C1 segment of cervical spinal cord (tissue), 14 donors: ENCODE measurements at places on chromosomes 3 and 15.

- DNase-seq, result no peak
Measured at GRCh38 chr3:151837057-151837456, 23.1 kb downstream of the AADAC start.

- no peak for DNase-seq
Measured at GRCh38 chr3:126958638-126959085, 24.3 kb upstream of the PLXNA1 start.

DNA sequence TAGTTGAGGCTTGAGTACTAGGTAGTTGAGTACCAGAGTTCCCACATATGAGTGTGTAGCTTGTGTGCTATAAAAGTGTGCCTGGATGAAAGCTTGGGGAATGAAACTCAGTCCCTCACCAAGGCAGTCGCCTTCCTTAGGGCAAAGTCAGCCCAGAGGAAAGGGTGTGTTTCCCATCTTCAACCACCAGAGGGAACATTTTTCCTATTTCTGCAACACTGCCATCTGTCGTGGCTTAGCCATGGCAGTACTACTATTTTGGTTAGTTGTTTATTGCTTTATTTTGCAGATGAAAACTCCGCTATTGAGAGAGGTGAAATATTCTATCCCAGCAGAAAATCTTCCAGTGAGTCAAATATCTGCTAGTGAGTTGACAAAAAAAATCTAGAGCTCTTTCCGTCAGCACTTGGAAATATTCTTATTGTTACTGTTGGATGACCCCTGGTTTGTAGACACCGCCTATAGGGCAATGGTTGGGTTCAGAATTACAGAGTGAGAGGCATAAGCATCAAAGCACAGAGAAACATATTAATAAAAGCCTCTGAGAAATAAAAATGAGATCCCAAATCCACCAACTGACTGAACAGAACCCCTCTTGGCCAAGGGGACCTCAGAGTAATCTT is 239.9 kb downstream of the CPNE4 start:
- DNase-seq, result no peak

- DNase-seq, result no peak
Measured at GRCh38 chr3:170868577-170869238, 1.3 kb downstream of the RPL22L1 start.

DNA sequence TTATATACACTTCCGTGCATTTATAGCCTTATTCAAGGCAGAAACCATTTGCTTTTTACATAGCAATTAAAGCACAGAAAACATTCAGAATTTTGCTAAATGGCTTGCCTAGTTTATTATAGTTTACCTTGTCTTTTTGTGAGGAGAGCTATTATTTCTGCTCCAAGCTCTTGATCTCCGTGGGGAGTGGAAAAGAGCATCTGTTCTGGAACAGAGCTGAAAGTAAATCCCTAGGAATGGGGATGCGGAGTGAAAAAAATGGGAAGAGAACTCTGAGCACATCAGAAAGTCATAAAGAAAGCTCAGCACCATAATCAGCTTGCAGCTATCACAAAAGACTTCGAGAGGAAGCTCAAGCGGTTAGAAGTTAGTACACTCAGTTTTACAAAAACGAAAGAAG is 1006.7 kb downstream of the ROBO2 start:
- DNase-seq, result no peak

- DNase-seq, result no peak
Measured at GRCh38 chr15:36447373-36447772, 132.1 kb upstream of the CDIN1 start.

- no peak for DNase-seq
Measured at GRCh38 chr3:72595927-72596610, 252.2 kb downstream of the SHQ1 start.

GRCh38 chr15:95880031-95880570 is 450.4 kb upstream of the NR2F2 start:
- no peak for DNase-seq

GRCh38 chr3:12579905-12580304 is 23.0 kb downstream of the MKRN2 start:
- no peak for DNase-seq

- DNase-seq, result no peak
Measured at GRCh38 chr15:77622209-77622933, 10.3 kb downstream of the LINGO1 start.

DNA sequence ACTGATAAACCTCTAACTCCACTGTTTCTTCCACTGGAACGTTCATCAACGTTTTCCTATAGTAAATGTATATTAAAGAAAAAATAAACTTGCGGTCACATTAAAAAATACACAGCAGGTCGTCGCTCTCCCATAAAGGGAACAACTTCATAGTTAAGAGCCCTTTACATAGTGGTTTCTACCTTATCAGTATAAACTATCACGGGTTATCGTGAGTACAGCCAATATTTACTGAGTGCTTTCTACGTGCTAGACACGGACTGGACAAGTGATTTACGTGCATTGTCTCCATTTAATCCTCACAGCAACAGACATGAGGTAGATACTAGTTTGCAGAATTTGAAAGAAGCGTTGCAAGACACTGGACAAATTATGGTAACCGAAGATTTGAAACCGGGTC is 964 bp upstream of the TASOR start:
- DNase-seq, result no peak

- no peak for DNase-seq
Measured at GRCh38 chr3:72510247-72510646, 338.0 kb downstream of the SHQ1 start.

DNA sequence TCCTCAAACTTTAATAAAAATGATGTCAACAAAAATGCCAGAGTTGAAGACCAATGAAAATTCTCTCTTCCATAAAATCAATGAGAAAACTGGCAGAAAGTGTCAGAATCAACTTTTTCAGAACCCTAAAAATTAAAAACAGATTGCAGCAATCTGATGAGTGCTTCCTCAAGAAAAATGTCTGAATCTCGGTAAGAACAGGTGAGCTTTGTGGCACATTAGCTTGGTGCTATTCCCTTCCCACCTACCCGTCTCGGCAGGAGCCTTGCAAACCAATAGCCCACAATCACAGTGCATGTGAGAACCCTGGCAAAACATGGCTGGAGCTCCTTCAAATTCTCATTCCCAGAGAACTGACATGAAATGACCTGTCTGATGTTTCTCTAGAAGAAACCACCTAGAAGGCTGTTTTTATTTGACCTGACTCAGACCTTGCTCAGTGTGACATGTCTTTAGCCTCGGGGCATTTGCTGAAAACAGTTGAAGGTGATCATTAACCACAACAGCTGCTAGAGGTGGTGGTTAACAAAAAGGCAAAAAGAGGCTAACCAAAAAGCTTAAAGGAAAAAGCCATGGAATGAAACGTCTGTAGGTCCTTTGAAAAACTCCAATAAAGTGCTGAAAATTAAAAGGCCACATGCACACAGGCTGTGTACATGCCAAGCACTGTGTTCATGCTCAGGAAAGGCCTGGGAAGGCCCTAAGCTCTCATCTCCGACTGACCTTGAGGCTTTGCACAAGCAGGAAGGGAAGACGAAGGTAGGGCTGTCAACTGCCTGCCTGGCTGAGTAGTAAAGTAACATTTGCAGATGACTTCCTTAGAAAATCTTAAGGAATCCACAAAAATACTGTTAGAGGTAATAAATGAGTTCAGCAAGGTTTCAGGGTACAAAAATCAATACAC is 253.0 kb upstream of the NSMCE3 start:
- no peak for DNase-seq

GRCh38 chr15:36481156-36481555 is 98.3 kb upstream of the CDIN1 start:
- no peak for DNase-seq

DNA sequence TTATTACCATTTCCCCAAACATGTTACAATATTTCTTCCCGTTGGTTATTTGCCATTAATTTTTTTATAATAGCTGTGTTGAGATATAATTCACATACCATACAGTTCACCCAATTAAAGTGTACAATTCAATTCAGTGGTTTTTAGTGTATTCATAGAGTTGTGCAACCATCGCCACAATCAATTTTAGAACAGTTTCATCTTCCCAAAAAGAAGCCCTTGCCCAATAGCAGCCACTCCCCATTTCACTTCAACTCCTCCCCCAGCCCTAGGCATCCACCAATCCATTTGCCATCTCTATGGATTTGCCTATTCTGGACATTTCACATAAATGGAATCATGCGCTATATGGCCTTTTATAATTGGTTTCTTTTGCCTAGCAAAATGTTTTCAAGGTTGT is 225.1 kb downstream of the EPHB1 start:
- DNase-seq, result no peak

DNA sequence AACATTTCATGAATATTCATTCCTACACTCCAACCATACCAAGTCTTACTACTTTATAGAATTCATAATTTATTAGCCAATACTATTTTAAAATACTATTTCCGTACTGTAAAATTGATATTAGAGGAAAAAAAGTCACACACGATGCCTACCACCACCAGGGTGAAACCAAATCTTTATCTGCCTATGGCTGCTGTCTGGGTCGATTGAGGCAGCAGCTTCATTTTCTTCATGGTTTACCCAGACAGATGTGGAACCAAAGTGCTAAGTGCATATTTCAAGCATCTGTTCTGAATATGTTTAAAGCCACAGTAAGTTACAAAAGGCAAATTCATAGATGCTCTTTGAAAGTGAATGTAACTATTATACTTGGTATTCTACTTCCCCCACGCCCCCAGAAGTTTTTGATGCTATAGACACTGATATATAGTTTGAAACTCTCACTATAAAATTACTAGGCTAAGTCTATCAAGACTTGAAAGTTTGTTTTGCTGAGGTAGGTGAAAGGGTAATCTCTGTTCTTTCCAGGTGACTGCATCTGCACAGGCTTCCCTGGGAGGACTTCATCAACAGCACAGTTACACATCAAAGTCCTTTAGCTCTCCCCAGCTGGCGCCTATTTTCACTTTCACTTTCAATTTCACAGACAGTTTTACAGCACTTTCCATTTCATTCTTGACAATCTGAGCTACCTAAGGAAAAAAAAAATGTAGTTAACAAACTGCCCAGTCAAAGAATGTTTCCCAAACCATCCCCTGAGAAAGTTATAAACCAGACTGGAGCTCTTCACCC is 113.9 kb downstream of the POLQ start:
- DNase-seq, result no peak

DNA sequence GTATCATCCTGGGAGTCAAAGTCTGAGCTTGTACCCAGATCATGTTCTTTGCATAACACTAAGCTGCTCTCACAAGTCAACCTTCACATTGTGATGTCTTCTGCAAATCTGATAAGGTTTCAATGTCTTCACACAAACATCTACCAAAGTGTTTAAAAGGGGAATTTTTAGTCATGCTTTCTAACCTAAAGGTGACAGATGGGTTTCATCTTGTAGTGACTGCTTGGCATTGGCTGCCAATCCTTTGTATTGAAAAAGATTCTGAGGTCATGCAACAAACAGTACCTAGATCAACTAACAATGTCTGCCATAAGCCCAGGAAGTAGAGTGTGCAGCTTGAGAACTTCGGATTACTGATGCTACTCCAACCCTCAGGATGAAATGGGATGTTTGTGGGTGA is 43.6 kb upstream of the DIPK2A start:
- DNase-seq, result no peak

DNA sequence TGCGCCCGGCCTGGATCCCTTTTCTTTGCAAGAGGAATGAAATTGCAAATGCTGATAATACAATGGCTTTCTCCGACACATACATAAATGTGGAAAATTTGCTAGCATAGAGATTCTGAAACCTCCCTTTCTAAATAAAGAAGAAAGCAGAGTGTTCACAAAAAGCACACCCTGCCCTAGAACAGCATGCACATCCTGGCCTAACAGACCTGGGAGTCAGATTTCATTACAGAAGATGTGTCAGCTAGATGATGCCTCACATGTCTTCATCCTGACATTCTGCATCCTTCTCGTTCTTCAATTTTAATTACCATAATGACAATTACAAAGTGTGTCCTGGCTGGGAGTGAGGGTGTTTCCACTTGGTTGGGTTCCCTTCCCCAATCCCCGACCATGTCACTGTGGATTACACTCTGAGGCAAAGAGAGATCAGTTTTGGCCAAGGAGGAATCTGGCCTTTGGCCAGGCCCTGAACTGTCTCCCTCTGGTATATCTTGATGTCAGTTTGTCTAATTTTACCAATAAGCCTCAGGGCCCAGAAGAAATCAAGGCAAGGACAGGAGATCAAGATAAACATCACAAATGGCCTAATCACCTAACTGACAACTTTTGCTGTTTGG is 104.9 kb upstream of the SPATA12 start:
- no peak for DNase-seq

GRCh38 chr3:103410231-103410630 is 975.4 kb downstream of the ZPLD1 start:
- DNase-seq, result no peak

DNA sequence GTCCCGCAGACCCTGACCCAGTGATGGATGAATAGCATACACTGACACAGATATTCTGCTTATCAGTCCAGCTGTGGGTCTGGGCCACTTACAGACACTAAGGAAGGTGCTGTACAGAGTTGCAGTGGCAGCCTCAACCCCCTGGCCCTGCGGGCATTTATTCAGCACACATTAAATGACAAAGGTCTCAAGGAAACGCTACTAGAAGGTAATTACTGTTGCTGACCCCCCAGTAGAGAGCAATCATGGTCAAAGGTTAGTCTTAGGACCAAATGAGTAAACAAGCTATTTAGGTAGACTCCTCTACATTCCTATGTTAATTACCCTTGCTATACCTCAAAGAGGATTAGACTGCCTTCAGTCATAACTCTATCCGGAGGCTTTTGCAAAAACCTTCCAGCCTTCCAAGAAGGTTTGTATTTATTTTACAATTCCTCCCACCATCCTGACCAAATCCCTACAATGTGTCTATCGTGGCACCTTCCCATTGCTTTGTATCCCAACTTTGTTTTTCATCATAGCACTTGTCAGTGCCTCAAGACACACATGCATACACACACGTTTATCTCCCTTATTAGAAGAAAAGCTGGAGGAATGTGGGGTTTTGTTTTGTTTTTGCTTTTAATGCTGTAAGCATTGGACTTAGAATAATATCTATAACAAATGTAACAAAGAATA is 227.9 kb downstream of the PYDC2 start:
- DNase-seq, result no peak

DNA sequence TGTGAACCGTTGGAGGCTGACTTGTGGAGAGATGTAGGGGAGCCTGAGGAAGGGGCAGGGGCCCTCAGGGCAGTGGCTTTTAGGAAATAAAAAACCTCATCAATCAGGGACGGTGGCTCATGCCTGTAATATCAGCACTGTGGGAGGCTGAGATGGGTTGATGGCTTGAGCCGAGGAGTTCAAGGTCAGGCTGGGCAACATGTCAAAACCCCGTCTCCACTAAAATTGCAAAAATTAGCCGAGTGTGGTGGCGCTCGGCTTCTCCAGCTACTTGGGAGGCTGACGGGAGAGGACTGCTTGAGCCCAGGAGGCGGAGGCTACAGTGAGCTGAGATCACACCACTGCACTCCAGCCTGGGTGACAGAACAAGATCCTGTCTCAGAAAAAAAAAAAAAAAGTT is 7.6 kb downstream of the TTC23 start:
- no peak for DNase-seq

DNA sequence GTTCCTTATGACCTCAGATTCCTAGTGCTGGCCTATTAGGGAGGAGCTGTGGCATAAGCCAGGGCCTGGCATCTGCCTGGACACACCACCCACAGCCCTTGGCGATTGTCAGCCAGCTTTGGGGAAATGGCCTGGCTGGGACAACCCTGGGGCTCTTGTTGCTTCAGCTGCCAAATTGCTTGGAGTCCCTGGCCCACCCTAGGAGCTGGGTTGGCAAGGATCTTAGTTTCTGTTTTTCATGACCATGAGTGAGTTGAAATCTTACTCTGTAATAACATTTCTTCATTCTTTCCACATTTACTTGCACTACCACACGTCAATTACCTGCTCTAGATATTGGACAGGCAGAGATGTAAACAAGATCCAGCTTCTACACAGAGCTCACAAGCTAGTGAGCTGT is 1.9 kb upstream of the MYZAP start:
- no peak for DNase-seq
